ENCODE measurements at places on chromosomes 1 and 21.

- no peak for DNase-seq
These were observed 12.9 kb upstream of the THRAP3 start for GRCh38 chr1:36211307-36211706.

DNA sequence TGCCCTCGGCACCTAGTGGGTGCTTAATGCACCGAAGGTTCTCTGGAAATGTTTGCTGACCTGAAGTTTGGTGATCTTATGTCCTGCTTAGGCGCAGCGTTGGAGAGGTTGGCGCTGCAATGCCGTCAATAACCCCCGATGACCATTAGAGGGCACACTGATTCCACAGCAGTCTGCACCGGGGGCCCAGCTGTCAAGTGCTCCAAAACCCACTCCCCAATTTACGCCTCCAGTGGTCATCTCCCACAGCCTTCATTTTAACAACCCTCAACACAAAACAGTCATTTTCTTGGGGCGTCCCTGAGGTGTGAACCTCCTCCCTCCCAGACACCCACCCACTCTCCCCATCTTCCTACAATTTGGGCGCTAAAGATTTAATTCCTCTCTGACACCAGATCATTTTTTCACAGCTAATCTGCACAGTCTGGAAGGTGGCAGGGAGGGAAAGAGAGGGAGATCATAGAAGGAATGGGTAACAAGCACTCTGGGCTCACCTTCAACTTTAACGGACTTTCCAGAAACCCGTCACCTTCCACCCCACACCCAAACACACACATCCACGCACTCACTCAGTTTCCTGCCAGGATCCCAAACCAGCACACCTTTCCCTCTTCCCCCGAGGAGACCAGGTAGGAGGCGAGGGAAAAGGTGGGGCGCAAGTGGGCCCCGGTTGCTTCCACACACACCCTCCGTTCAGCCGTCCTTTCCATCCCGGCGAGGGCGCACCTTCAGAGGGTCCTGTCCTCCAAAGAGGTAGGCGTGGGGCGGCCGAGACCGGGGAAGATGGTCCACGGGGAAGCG is 570 bp upstream of the NPR1 start:
- DNase-seq = peak; percentile 69

GRCh38 chr1:179825798-179826460 is 51.7 kb downstream of the TOR1AIP2 start:
- DNase-seq = no peak

DNA sequence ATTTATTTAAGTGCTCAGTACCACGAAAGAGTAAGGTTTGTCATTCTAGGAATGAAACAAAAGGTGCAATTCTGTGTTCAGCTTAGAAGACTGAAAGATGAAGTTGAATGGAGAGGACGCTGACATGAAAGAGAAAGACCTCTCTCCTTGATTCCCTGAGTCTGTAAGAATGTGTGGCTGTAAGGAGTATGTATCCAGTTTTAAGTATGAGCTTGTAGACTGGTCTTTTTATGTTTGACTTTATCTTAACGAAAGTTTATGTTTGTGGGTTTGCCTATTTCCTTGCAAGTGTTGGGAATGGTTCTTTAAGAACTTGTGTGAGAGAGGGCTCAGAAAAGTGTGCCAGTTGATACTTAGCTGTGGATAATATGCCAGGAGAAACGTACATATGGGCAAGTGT is 1.4 kb downstream of the CHD1L start:
- peak; percentile 37 for DNase-seq

GRCh38 chr1:3491291-3492246 is 37.1 kb downstream of the ARHGEF16 start:
- peak; percentile 46 for DNase-seq

GRCh38 chr1:159929155-159930051 is 4.1 kb upstream of the TAGLN2 start:
- DNase-seq = no peak

GRCh38 chr1:3539707-3540425 is 71.4 kb downstream of the MEGF6 start:
- no peak for DNase-seq

DNA sequence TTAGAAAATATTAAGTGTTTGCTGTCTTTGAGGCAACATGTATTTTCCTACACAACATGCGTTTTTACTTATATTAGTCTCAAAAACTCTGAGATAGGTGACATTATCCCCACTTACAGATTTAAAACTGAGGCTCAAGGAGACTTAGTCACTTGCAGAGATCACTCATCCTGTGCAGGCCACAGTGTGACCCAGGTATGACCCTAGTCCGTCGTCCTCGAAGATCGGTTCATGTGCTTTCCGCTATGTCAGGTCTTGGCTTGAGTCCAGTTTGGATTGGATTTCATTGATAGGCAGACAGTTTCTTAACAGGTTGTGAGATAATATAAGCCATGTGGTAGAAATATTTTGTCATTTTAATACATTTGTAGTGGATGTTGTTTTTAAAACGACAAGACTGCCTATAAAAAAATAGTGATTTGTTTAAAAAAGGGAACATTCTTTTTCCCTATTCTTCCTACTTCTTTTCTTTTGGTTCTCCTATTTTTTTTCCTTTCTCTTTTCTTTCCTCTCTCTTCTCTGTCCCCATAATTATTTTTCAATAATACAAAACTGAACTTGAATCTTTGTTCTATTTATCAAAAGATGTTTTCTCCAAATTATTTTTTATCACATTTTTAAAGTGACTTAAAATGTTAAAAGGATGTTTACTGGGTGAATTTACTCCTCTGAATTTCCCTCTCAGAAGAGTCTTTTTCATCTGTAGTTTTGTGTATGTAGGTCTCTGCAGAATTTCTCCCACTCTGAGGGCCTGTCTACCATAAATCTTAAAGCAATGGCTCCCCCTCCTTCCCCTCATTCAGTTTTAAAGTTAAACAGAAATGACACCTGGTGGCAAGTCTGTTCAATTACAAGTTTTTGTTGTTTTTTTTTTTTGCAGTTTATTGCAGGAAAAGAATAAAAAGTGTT is 81.8 kb downstream of the PHTF1 start:
- peak; percentile 86 for DNase-seq

GRCh38 chr1:20410503-20410902 is 75.5 kb downstream of the CAMK2N1 start:
- DNase-seq = peak; percentile 16

GRCh38 chr1:228785366-228786330 is 50.4 kb downstream of the RHOU start:
- no peak for DNase-seq

GRCh38 chr21:31660259-31660565 is 719 bp downstream of the SOD1 start:
- peak; percentile 22 for DNase-seq

- no peak for DNase-seq
These were observed 21.1 kb upstream of the ZRANB2 start for GRCh38 chr1:71101839-71102376.

DNA sequence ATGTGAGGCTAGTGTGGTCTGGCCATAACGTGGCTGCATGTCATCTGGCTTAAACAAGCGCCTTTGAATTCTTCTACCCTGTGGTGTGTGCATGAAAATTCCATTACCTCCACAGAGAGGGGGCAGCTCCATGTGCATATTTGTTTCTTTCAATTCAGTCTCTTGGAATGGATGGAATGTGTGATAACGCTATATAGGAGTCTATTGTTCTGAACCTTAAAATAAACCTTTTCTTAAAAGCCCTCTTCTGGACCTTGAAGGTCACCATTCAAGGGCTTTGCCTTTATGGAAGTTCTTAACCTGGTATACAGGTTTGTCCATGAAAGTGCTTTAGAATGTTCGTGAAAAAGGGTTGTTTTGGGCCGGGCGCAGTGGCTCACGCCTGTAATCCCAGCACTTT is 118.2 kb upstream of the ADGRL2 start:
- DNase-seq = peak; percentile 71

DNA sequence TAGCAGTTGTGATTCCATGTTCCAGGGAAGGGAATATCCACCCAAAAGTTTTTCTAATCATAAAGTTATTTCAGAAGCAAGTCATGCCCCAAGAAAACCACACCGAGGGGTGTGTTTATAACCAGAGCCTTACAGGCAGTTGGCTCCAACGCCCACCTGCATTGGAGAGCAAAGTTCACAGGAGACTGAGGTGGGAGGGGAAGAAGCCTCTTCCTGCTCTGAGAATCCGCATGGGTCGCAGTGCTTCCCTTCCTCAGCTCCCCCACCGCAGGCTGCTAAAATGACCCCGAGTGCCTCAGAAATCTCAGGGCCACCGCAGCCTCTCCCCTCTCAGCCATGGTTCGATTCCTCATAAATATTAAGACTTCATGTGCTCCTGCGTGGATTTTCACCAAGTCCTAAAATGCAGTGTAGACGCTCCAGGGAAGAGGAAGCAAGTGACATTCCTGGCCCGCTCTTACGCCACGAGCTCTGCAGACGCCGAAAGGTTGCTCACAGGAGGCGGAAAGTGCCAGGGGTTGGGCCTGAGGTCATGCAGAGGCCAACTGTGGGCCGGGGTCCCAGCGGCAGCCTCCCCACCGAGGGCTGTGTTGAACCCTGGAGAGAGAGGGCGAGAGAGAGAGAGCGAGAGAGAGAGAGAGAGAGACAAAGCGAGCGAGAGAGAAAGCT is 13.4 kb upstream of the SPSB1 start:
- no peak for DNase-seq

DNA sequence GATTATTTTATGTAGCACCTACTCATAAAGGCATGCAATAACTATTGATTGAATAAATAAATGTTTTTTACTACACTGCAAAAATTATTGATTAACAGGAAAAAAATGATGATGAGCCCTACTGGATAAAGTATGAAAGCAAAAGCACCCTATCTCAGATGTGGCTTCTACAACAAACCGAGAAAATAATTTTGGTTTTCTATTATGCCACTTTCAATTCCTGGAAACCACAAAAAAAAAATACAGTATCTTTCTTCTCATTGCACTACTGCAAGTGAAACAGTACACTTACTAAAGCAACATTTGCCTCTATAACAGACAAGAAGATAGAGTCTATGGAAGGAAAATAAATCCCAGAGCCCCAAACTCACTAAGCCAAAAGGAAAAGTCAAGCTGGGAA is 1882.4 kb downstream of the NCAM2 start:
- DNase-seq = peak; percentile 36

DNA sequence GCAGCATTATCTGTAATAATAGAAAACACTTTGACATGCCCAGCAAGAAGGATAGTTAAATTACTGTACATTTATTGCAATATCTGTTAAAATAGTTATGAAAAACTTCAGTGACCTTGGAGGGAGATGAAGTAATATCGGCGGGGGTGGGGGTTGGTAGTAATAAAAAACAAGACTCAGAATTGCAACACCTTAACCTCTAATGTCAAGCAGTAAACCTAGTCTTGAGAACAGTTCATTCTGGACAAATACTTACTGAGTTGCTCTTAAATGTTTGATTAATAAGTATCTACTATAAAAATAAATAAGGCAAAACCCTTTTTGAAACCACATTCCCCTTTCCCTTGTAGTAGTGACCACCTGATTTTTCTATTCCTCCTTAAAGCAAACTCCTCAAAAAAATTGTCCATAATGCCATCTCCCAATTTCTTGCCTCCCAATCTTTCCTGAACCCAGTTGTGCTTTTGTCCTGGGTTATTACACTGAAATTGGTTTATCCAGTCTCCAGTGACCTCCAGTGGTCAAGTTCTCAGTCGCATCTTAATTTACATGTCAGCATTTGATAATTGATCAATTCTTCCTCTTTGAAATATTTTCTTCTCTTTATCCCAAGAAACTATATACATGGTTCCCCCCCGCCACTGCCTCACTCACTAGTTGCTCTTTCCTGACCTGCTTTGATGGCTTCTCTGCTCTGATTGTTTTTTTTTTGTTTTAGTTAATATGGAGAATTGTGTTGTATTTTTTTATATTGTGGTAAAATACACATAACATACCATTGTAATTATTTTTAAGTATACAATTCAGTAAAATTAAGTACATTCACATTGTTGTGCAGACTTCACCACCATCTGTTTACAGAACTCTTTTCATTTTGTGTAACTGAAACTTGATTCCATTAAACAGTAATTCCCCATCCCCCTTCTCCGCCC is 36.8 kb downstream of the RAP1A start:
- DNase-seq = peak; percentile 81

DNA sequence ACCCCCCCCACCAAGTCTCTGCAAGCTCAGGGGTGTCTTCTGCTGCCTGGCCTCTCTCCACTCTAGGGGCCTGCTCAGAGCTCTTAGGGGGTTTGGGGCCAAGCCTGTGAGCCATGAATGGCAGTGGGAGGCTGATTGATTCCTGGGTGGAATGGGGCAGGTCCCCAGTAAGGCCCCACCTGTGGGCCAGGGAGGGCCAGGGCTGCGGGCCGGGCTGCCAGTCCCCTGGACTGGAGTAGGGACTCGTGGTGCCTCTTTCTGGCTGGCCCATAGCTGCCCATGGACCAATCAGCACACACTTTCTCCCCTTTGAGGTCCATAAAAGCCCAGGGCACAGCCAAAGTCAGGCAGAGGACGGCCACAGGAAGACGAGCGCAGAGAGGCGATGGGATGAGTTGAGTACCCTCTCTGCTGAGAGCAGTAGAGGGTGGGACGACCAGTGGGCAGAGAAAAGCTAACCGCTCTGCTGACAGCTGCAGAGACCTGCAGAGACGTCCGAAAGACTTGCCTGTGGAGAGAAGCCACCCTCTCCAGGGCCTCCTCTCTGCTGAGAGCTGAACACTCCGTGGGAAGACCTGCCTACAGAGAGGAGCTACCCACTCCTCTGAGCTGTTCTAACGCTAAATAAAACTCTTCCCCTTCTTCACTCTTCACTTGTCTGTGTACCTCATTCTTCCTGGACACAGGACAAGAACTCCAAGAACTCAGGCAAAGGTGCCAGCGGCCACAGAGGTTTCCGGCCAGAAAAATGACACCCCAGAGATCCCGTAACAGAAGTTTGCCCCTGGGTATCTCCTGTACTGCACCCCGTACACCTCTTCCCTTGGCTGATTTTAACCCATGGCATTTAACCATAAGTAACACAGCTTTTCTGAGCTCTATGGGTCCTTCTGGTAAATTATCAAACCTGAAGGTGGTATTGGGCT is 38.2 kb upstream of the TARDBP start:
- DNase-seq = no peak

DNA sequence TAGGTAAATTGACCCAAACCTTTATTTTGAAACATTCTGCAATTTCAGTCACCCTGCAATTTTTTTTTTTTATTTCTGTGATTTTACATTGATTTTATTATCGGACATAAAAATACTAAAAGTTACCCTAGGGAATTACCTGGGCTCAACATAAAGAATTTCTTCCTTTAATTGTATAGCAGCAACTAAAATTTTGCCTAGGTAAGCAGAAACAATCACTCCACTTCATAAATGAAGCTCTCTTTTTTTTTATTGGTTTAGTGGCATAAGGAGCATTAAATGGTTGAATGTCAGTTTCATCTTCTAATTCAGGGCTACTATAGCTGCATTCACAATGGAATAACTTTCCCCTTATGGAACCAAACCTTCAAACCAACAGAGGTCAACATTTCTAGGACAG is 15.3 kb upstream of the OR2M4 start:
- no peak for DNase-seq

- DNase-seq = no peak
These were observed 13.3 kb downstream of the TESK2 start for GRCh38 chr1:45477646-45478045.

GRCh38 chr1:93502571-93502970 is 54.7 kb downstream of the FNBP1L start:
- peak; percentile 35 for DNase-seq

DNA sequence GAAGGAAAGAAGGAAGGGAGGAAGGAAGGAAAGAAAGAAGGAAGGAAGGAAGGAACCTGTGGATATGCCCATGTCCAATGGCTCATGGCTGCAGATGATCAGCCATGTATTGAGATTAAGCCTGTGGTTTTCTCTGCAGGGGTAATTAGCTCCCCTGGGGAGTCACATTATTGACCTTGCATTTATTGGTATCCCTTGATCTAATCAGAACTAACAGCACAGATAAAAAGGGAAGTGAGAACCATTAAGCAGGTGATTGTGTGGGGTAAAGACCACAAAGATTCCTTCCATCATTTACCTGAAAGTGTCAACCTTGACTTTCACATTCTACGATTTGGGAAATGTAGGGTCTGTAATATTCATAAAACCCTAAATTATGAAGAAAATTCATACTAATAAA is 390.7 kb downstream of the BRINP2 start:
- no peak for DNase-seq
